ENCODE measurements at places on chromosomes 12 and 14.

GRCh38 chr12:977156-977555, 13.9 kb upstream of the ERC1 start:
- DNase-seq: no peak

DNA sequence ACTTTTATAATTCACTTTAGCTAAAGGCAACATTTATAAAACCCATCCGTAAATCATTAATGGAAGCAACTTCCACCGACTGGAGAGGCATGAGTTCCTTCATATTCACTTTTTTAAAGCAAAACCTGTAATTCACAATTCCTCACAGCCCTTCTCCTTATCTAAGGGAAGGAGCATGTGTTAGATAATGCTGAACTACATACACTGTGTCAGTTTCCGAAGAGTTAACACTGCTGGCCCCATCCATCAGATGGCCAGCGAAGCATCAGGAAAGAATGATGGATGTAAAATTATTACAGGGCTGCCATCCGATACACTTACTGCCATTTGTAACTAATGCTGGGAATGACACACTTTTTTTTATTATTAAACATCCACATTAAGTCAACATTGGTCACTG, 392.8 kb downstream of the SOX5 start:
- no peak for DNase-seq

DNA sequence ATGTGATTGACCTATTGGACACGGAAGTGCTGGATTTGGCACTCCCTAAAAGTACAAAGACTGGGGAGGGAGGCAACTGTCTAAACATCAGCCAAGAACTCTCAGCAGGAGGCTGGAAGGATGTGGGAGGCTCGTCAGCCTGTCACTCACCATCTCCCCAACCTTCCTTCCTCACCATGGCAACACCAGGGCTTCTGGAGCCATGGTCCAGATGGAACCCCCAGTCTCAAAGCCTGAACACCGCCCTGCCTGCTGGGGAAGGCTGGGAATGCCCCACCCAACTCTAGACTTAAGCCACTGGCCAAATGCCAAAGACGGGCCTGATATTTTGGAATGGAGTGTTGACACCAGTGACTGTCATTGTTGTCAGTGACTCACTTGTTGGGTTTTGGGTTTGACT, 55.3 kb downstream of the GALNT16 start:
- no peak for DNase-seq

GRCh38 chr12:65999564-66000280, 130.8 kb downstream of the LLPH start:
- DNase-seq: no peak

DNA sequence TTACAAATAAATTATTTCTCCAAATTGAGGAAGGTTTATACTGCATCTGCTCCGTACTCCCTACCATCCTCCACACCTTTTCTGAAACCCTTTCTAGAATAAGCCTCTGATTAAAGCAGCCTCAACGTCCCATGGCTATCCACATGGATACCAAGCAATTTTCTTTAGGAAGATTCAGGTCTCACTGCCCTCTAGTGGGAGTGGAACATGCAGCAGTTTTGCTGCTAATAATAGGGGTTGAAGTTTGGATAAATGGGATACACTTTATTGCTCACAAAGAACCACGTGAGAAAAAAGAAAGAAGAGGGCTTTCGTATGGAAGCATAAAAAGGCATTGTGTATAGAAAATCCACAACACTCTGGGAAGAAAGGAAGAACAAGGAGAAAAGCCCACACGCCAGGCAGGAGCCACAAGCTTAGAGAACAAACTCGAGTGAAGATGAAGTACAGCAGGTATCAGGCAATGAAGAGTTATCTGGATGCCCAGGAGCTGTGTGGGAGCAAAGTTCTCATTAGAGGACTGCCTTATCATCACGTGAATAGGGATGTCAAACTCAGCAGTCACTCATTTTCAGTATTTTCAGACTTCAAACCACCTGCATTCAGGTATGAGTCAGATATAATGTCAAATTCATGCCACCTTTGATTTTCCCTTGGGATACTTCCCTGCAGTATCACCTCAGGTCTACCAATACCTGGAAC, 45.8 kb downstream of the CCER1 start:
- peak; percentile 78 for DNase-seq

DNA sequence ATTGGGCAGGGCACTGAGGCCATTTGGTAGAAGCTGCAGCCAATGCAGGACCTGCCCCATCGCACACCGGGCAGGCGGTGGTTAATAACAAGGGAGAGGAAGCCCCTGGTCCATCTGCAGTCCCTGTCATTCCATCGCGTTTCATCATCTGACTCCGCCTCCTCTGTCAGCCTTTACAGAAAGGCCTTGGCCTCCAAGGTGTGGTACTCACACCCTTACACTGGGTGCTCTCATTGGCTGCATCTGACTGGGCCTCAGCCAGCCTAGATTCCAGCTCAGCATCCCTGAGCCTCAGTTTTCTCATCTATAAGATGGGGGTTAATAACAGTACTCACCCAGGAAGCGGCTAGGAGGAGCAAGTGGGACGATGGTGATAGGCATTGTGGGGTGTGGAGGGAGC, 14.7 kb upstream of the HHIPL1 start:
- no peak for DNase-seq

- no peak for DNase-seq
Observed at GRCh38 chr12:39780913-39781446, 161.4 kb upstream of the ABCD2 start.

Measured in HT-29 (cell line).